Mammary microvascular endothelial cell (primary cell): ENCODE measurements at places on chromosomes 2 and 18. TPM values are rescaled to one million over a fixed set of nuclear protein-coding genes. Genes with fewer than 3 reads are reported as not detected.

Gene OSBPL6
- total RNA-seq: 1.1 and 5.3 TPM in 2 replicates

Gene IL1B
- 4.1 and 7.1 TPM in 2 replicates for total RNA-seq

Gene SLC14A1
- not detected in 2 replicates for total RNA-seq

Gene PARD3B
- 3.0 and 3.1 TPM in 2 replicates for total RNA-seq

Gene SLC38A11
- not detected in 2 replicates for total RNA-seq
